ENCODE measurements at places on chromosomes 5 and 9.

GRCh38 chr5:41071975-41072374 is 833 bp upstream of the MROH2B start:
- H3K27ac ChIP-seq = no peak overlapping the region
- H3K4me3 ChIP-seq = no peak overlapping the region
- DNase-seq = no peak
- no peaks in the 10 kb centered on the region for H3K4me1 ChIP-seq
- H3K36me3 ChIP-seq = no peaks in the 10 kb centered on the region

- peak overlapping the region; percentile 84 for H3K27ac ChIP-seq
- H3K4me1 ChIP-seq = peaks cover 57% of the 10 kb centered on the region
- no peak overlapping the region for H3K4me3 ChIP-seq
Observed at GRCh38 chr9:131677444-131678180, 62.3 kb downstream of the RAPGEF1 start.

- H3K27ac ChIP-seq = no peak overlapping the region
- H3K4me3 ChIP-seq = no peak overlapping the region
- DNase-seq = no peak
- H3K27me3 ChIP-seq = no peaks in the 10 kb centered on the region
Observed at GRCh38 chr5:145536133-145536532, 299.0 kb downstream of the PRELID2 start.

GRCh38 chr5:157912621-157913325 is 53.8 kb upstream of the CLINT1 start:
- H3K36me3 ChIP-seq = no peaks in the 10 kb centered on the region
- H3K4me1 ChIP-seq = peaks cover 16% of the 10 kb centered on the region
- no peaks in the 10 kb centered on the region for H3K27me3 ChIP-seq
- peak overlapping the region; percentile 63 for H3K27ac ChIP-seq

- no peak for DNase-seq
- no peaks in the 10 kb centered on the region for H3K27me3 ChIP-seq
- no peak overlapping the region for H3K4me3 ChIP-seq
- no peaks in the 10 kb centered on the region for H3K36me3 ChIP-seq
Observed at GRCh38 chr5:169746147-169746694, 109.1 kb downstream of the DOCK2 start.

Data from hepatocyte (in vitro differentiated cells).